Stimulated activated CD4-positive, alpha-beta T cell treated with anti-CD3 and anti-CD28 coated beads, Interleukin-1b, Interleukin-23, amount 100 ng/mL, for 1 hour (primary cell): ENCODE measurements at places on chromosomes 4 and X.

- DNase-seq, result no peak
Measured at GRCh38 chr4:166279261-166279660, 406.2 kb downstream of the TLL1 start.

DNA sequence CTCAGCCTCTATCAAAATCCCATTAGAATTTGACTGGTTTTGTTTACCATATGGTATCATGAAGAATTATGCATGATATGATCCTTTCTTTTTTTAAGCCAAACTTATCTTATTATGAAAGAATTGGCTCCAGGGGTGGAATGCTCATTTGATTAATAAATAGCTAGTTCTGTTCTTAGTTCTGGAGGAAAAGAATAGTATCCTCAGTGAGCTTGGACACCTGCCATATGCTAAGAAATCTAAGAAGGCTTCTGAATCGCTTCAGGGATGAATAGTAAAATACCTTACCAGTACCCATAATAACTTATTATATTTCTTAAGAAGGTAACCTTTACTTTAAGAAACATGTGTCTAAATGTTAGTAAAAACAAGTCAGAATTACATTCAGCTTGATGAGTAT, 803.6 kb downstream of the ADGRL3 start:
- no peak for DNase-seq

DNA sequence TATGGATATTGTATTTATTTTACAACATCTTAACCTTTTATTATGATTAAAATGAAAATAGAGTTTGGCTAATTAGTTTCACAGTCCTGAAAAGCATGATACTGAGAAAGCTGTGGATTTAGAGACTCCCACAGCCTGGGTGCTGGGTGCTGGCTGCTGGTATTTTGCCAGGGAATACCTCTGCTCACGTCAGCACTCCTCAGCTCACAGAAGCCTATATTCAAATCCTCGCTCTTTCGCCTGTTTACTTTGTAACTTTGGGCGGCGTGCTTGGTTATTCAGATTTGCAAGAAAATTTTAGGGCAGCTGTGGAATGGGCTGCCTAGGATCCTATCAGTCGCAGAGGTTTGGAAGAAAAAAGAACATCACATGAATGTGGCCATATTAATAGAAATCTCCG, 261.8 kb downstream of the DCTD start:
- no peak for DNase-seq

GRCh38 chr4:3657902-3658529, 108.2 kb upstream of the ADRA2C start:
- no peak for DNase-seq

GRCh38 chrX:22122510-22122909, 90.4 kb downstream of the PHEX start:
- DNase-seq, result no peak

DNA sequence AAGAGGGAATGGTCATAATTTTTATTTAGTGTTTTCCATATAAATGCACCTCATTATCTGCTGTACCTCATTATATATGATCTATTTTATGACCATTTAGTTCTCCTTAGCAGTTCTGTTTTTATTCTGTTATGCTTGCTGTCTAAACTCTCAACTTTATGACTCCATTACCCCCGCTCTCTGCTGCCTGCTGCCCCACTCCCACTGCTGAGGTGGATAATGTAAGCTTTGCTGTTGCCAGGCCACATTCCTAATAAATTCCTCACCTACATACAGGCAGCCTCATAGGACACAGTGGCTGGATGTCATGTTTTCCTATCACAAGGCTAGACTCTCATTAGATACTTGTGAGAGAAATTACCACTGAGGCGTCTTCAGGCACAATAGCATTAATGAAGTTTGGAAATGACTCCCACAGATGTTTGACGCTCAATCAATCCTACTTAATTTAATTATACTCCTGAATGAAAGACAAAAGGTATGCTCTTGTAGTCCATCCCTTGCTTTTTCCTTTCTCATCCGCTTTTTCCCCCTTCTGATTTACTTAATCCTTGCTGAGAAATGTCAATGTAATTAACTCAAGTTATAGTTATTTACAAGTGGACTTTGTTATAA, 497.5 kb upstream of the IGFBP7 start:
- no peak for DNase-seq
